ENCODE measurements at places on chromosomes 12 and 14. TPM values are rescaled to one million over a fixed set of nuclear protein-coding genes. Genes with fewer than 3 reads are reported as not detected.

DNA sequence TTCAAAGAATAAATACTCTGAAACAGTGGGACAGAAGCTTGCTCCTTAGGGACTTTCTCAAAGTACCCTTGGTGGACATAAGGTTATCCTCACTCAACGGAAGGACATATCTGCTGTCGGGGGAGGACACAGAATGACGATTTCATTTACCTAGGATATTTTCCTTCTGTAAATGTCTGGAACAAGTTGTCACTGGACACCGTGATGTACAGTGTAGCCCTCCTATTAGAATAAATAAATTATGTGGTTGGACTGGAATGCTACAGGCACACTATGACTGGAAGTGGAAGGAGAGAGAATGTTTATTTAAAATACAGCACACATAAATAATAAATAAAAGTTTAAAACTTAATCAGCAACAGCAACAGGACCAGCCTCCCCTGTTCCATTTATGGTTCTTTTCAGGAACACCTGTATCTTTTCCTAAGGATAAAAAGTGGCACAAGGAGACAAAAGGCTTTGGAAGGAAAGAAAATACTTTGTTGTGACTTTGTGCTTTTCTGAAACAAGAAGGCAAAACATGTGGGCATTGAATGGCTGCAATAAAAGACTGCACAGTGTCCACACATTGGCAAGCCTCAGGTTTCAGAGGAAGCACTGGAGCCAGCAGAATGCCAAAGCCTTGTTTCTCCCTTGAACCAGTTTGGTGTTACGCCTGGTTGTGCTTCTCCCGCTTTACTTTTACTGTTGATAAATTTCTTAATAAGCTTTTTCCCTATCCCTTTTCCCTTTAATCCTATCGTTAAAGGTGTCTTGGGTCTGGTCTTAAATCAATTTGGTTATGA lies 36.8 kb downstream of the FGD4 start:
- no peak for DNase-seq

GRCh38 chr12:120132863-120133385 lies 16.4 kb upstream of the RAB35 start:
- DNase-seq: no peak

- peak; percentile 30 for DNase-seq
Observed at GRCh38 chr12:68587448-68587873, 23.2 kb upstream of the RAP1B start.

DNA sequence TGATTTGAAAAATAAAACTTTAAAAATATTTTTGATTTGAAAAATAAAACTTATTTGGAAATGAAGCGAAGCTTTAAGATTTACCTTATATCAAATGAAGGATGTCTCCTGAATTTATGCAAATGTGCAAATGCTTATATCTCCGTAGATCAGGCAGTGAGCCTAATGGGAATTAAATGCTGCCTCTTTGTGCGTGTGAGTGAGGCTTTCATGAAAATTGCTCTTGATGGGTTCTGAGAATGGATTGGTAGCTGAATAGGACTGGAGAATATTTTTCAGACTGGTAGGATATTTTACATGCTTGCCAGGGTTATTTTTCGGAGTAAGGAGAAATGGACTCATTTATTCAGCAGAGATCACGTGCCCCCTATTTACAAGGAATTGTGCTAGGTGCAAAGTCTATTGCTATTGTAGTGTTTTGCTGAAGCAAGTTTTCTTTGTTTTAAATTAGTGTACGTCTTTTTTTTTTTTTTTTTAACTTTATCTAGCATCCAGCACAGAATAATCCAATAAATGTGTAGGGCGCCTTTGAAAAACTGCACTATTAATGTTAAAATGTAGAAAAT lies 2.4 kb downstream of the VRK1 start:
- DNase-seq: no peak

DNA sequence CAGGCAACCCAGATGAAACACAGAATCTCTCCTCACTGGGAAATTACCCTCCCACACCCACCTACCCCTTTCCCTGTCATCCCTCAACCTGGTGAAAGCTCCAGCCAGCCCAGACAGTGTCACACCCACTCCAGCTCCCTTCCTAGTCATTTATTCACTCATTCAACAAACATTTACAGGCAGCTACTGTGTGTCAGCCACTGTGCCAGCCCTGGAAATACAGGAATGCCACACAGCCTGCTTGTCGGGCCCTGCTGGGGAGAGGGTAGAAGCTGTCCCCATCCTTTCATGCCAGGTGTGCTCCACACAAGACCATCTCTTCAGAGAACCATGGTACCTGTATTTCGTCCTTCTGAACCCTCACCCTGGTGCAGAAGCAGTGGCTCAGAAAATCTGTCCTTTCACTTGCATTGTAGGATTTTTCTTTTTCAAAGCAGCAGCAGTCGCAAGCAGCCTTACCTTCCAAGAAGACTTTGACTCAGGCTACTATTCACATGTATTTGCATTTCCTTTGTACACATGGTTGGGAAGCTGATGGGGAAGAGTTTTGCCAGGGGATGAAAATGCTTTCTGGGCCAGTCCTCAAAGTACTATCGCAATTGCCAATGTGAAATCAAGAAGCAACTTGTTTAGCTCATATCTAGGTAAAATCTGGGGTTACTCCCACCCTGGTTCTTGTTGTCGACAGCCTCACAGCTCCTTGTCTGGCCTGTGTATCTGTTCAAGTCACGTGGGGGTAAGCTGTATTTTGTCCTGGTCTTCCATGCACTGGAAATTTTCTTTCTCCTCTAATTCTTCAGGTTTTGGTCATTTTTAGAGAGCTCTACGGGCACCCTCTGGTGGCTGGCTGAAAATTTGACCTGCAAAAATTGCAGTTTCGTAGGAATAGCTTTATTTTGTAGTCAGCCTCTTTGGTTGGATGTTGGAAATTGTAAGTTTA lies 147.4 kb upstream of the EGLN3 start:
- DNase-seq: no peak

The LETMD1 gene
- 55.9 TPM for total RNA-seq

The SENP1 gene
- total RNA-seq: 25.1 TPM
